ENCODE measurements at places on chromosomes 4 and X. TPM values are rescaled to one million over a fixed set of nuclear protein-coding genes. Genes with fewer than 3 reads are reported as not detected.

DNA sequence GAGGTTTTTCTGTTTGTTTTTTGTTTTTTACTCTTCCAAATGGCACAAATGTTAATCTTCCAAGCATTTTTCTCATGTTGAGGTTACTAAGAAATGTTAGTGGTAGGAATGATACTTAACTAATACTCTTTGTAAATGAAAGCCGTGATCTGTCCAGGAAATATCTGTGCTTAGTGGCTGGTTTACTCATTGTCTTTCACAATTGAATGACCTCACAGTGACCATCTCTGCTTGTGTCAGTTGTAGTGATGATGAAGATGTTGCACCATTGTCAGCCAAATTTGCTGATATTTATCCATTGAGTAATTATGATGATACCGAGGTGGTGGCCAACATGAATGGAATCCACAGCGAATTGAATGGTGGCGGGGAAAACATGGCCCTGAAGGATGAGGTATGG, 93.5 kb downstream of the TNIP2 start:
- peak; percentile 93 for DNase-seq

- DNase-seq = no peak
These were observed 282.1 kb upstream of the GIMD1 start for GRCh38 chr4:106650701-106651100.

BST1 gene
- 5.3 TPM for total RNA-seq

POLA1 gene
- total RNA-seq = 15.1 TPM

- no peak for DNase-seq
These were observed 113.6 kb upstream of the TEX13C start for GRCh38 chrX:125205918-125206665.

- no peak for DNase-seq
These were observed 1209.6 kb downstream of the PCDH7 start for GRCh38 chr4:31929676-31930345.

DNA sequence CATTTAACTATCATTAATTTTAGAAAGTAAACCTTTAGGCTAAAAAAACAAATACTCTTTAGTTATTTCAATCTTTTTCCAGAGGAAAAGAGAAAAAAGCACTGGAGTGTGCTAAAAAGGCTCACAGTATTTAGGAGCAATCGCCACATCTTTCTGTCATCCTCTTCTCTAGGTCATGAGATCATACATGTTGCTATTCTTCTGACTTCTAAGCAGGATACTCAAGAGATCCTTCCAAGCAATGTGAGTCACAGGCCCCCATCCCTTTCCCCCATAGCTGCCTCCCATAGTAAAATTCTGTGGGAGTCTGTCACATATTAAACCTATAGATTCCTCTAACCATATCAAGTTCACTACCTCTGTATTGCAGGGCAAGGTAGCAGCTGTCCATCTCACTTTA, 7.7 kb downstream of the EDNRA start:
- DNase-seq = peak; percentile 69

DNA sequence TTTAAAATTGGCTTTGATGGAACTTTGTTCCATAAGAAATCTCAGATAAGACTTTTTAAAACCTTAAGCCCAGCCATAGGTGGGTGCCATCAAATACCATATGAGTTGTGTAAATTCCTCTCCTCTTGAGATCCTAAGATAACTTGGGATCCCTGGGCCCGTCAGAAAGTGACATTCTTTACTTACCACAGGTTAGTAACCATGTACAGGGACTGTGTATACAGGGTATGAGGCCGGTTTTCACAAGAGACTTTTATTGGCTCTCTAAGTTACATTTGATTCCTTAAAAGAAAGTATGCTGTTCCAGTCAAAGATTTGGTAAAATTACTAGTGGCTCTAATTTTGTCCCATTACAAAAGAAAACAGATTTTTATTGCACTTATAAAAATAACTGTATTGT, 110.1 kb downstream of the APOOL start:
- DNase-seq = no peak

DNA sequence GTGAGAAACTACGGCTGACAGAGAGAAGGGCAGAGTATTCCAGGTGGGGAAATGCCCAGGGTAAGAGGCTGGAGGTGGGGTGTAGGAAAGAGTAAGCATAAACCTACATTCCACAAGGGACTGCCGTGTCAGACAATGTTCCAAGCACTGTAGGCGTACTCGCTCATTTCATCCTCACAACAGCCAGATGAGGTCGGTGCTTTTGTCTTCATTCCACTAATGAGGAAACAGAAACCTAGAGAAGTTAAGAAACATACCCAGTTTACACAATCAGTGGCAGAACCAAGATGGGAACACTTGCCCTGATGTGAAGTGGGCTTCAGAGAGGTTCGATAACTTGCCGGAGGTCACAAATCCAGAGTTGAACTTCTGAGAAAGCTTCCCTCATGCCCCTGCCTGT, 4.6 kb downstream of the SASH3 start:
- DNase-seq = no peak

DNA sequence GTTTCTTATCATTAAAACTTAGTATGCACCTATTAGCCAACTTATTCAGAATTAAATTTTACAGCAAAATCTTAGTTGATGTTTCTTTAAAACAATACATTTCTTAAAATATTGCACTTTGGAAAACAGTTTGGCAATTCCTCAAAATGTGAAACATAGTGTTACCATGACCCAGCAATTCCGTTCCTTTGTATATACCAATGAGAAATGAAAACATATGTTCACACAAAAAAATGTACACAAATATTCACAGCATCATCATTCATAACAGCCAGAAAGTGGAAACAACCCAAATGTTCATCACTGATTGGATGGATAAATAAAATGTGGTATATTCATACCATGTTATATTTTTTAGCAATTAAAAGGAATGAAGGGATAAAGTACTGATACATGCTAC, 50.2 kb downstream of the WDR44 start:
- peak; percentile 39 for DNase-seq

- no peak for DNase-seq
These were observed 1.2 kb downstream of the ARHGAP6 start for GRCh38 chrX:11664211-11665167.

- DNase-seq = no peak
These were observed 68.4 kb downstream of the DHRSX start for GRCh38 chrX:2432298-2432863.

GRCh38 chr4:33060674-33061542, 2340.7 kb downstream of the PCDH7 start:
- DNase-seq = peak; percentile 28

DNA sequence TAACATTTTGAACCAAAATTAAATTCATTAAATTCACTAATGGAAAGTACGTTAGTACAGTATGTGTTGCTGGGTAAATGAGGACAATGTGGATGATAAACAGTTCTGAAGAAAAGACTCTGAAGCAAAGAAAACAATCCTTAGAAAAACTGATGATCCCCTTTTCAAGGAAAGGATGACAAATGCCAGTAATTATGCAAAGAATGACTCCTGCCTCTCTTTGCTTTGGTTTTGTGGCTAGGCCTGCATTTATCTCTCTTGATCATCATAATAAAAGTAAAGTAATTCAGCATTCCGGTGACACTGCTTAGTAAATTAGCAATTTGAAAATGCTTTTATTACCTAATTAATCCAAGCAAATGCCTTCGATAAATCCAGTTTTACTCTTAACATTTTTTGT, 652.2 kb upstream of the DIPK2B start:
- DNase-seq = no peak

DNA sequence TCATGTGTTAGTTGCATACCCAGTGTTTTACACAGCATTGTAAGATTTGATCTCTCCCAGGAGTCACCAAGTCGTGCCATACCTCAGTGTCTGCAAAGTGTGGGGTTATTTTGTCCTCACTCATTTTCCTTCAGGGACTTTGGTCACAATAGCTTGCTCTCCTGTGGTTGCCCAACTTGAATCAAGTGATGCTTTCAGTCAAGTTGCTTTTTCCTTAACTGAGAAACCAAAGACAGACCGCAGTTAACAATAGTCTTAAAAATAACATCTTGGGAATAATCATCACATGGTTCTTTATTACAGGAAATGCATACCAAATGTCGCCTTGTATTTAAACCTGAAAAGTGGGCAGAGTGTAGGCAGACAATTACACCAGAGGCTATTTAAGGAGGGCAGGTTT, 44.5 kb upstream of the NDP start:
- DNase-seq = no peak

DNA sequence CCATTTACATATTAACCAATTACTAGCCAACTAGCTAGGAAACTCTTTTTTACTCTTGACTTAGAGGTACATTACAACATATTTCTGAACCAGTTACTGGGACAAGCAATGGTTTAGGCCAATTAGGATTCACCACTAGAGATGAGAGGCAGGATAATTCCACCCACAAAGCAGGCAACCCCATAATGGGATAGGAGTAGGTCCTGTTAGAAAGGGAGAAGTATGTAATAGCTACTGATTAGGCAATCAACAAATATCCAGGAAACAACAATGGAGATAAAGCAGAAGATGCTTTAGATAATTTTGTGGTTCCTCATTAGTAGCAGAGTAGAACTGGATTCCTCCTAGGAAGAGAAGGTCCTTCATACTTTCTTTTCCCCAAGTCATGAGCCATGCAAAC, 173.8 kb upstream of the GLRA2 start:
- no peak for DNase-seq

EREG gene
- 0.36 TPM for total RNA-seq

- DNase-seq = peak; percentile 42
These were observed 18.3 kb upstream of the HERC3 start for GRCh38 chr4:88573995-88574394.

ATOH1 gene
- total RNA-seq = not detected

NPY2R gene
- total RNA-seq = not detected

DNA sequence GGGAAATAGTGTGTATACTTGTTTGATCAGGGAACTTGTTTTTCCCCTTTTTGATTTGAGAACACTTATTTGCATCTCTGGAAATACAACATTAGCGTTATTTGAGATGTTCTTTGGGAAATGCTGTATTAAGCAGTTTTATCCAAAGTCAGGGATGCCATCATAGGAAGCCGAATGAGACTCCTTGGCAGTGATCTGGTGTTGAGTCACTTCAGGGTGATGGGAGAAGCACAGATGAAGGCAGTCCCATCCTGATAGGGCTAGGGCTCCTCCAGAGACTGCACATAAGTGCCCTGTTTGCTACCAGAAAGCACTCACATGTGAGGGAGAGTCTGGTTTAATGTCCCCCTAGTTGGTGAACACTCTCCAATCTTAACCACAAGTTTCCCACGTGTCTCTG, 62.3 kb downstream of the IL1RAPL1 start:
- DNase-seq = peak; percentile 30

COL4A6 gene
- 0.28 TPM for total RNA-seq

DNA sequence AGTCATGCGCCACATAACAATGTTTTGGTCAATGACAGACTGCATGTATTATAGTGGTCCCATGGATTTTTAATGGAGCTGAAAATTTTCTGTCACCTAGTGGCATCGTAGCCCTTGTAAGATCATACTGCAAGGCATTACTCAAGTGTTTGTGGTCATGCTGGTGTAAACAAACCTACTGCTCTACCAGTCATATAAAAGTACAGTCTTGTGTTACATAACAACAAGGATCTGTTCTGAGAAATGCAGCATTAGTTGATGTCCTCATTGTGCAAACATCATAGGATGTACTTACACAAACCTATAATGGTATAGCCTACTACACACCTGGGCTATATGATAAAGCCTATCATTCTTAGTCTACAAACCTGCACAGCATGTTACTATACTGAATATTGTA, 34.6 kb downstream of the COX18 start:
- no peak for DNase-seq

DNA sequence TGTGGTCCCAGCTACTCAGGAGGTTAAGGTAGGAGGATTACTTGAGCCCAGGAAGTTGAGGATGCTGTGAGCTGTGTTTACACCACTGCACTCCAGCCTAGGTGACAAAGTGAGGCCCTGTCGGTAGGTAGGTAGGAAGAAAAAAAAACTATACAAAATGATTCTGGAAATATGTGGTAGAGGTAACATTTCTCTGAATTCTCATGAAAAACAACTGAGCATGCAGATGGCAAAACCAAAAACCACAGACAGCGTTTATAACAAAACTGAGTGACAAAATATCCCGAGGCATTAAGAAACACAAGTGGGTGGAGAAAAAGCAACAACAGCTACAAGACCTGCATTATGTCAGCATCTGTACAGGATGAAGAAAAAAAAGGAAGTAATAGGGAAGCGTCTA, 211.7 kb downstream of the DLG3 start:
- DNase-seq = no peak

STPG2 gene
- total RNA-seq = not detected

Measured in IMR-90 (cell line).